Retina (tissue), 1 donor: ENCODE measurements at places on chromosomes 7 and 10.

DNA sequence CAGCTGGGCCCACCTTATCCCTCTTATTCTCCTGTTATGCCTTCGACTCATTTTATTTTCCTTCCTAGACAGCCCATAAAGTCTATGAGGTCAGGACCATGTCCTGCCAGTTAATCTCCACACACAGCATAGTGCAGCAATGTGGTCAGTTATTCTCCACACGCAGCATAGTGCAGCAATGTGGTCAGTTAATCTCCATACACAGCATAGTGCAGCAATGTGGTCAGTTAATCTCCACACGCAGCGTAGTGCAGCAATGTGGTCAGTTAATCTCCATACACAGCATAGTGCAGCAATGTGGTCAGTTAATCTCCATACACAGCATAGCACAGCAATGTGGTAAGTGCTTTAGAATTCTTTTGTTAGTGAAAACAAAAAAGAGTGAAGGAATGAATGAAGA, 77.8 kb downstream of the TEX36 start:
- no peak for DNase-seq

DNA sequence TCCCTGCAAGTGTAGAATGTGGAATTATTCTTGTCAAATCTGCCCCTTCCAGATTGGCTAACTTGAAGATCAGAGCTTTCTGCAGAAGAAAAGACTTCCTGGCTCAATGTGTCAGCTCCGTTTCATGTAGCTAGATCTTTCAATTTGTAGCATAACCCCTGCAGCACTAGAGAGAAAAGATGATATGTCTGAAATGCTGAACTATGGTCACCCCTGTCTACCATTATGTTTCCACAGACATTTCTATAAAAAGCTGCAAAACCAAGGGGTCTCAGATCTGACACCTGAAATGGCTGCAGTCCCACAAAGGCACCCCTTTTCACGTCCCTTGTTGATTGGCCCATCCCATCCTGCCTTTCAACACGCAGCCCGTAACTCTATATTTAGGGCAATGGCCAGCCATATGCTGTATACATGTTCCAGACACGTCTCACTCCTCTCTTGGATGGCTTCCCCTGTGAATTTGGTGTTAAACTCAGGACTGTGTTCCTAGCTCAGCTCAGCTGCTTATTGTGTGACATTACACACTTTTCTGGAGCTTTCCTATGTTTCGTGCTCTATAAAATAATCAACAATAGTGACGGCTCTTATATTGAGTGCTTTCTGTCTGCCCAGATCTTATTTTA, 648.6 kb upstream of the CELF2 start:
- DNase-seq = no peak

DNA sequence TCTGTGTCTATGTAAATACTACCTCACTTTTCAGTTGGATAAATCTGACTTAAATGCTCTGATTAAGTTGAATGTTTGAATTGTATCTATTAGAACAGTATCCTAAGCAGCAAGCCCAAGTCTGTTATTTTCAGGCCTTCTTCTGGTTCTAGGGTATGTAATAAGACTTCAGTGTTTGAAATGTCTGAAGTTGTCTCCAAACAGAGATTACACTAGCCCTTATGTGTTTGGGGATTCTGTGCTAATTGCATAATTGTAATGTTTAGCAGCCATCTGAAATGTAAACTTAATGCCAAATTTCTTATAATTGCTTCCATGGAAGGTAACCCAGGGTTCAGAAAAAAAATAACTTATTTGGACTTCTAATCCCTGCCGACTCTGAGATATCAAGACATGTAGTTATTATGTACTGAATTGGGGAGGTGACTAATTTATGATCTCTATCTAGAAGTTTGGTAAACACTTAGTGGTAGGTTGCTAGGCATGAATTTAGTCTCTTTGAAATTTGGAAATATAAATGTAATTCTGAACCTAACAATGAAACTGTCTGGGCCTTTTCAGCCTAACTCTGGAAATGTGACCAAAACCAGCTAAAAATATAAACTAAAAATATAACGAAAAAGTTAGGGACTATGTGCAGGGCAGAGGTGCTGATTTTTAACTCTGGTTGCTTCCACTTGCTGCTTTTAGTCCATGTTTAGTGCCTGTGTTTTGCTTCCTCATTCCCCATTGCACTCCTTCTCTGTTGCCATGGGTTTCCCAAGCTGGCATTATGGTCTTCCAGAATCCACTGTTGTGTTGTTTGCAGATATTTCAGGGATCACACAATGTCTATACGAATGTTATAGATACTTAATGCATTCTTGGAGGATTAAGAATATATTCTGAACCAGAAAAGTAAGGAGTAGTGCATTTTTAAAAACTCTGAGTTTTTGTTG, 54.8 kb downstream of the MCU start:
- DNase-seq = no peak

GRCh38 chr7:93503088-93503487, 71.4 kb downstream of the CALCR start:
- no peak for DNase-seq

GRCh38 chr7:90421651-90422050, 18.4 kb downstream of the CLDN12 start:
- no peak for DNase-seq

- DNase-seq = no peak
Measured at GRCh38 chr7:157832006-157832405, 495.2 kb downstream of the DNAJB6 start.

DNA sequence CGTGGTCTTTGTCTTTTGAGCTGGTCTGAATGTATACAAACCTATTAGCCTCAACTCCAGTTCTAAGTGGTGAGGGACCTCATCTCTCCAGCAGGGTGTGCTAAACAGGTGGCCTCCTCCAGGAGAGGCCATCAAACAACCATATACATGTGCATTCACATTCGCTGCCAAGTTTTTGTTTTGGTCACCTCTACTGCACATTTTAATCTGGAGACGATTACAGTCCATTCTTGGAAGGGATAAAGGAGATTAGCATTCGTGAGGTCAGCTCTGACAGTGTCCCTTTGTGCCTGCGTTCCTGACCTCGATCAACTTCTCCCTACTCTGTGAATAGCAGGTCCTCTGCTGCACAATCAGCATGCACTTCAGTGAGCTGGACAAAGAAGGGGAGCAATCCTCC, 60.8 kb downstream of the RHOBTB1 start:
- DNase-seq = peak; percentile 39

- DNase-seq = peak; percentile 31
Measured at GRCh38 chr10:128296253-128297007, 170.2 kb upstream of the MKI67 start.

GRCh38 chr7:136293841-136294391, 316.8 kb upstream of the MTPN start:
- DNase-seq = no peak

GRCh38 chr10:12655940-12656339, 306.6 kb downstream of the CAMK1D start:
- DNase-seq = no peak

DNA sequence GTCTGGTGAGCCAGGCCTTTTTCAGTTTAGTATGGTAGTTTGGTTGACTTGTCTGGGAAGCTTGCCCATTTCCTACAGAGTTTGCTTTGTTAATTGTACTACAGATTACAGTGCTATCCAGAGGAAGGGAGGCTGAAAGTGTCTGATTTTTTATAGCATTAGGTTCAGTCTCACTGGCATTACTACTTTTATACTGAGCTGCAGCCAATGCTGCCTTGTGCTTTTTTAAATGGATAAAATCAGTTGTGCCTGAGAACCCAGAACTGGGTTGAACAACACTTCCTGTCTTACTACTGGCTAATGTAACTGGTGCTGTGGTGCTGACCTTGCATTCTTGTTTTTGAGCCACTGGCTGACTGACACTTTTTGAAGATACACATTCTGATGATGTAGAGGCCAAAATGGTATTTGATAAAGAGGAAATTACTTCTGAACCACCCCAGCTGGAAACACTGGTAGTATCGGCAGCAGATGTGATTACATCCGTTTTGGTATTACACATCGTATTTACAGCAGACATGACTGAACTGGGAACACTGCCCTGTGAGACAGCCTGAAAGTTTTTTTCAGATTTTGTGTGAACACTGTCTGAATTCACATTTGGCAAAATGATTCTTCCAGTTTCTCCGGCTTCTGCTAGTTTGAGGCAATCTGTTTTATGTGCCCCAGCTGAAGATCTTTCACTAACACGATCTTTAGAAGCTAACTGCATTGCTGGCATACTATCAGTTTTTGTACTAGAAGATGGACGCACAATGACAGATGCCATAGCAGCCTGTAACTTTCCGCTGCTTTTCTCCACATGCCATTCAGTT, 74.1 kb downstream of the NRBF2 start:
- DNase-seq = no peak

GRCh38 chr7:70371652-70372051, 760.3 kb upstream of the GALNT17 start:
- no peak for DNase-seq

GRCh38 chr7:2750004-2750407, 62.0 kb downstream of the AMZ1 start:
- DNase-seq = no peak

DNA sequence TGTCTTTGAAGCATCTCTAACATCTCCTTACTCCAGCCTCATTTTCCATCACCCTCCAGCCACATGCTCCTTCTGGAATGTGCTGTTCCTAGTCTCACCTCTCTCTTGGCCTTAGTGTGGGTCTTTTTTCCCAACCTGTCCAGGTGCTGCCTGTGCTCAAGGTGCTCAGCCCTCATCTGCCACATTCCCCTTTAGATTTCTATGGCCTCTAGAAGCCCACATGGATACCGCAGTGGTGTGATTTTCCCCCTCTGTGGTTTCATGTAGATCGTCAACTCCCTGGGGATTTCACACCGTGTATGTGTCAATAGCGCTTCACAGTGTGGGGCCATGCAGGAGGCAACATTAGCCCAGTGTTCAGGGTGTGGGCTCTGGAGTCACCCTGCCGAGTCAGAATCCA, 32.5 kb downstream of the BMPER start:
- no peak for DNase-seq

DNA sequence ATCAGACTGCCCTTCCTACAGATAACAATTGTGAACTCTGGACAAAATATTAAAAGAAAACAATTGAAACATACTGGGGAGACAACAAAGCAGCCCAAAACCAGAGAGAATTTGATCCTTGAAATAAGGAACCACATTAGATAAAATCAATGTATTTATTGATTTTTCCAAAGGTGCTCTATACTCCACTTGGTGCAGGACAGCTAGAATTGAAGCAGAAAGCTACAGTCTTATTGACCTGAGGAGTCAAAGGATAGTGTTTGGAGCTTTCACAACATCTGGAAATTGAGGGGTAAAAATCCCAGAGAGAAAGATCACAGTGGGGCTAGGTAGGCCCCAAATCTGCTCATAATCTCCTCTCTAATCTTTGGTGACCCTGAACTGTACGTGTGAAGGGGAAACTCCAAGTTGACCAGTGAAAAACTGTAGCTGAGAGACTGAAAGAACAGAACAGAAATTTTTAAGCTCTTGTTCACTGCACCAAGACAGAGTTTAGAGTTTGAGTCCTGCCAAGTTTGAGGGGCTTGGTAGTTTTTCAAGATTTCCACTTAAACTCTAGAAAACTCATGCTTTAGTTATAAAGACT, 70.2 kb downstream of the SAMD9 start:
- no peak for DNase-seq

GRCh38 chr10:75408911-75409885, 7.6 kb upstream of the ZNF503 start:
- peak; percentile 61 for DNase-seq

DNA sequence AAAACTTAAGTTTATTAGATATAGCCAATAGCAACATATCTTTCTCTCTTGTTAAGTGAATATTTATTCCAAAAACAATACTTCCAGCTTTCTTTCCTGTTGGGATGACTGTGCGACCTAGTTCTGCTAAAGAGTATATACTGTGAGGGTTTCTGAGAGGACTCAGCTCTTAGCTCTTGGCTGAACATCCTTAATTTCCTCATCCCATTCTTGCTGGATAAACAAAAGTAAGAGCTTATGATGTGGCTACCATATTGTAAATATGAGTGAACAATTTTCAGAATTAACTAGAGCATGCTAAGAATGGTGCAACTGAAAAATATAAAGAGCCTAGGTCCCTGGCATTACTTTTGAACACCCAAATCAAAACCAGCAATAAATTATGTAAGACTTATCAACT, 279.5 kb upstream of the GNAI1 start:
- DNase-seq = no peak

DNA sequence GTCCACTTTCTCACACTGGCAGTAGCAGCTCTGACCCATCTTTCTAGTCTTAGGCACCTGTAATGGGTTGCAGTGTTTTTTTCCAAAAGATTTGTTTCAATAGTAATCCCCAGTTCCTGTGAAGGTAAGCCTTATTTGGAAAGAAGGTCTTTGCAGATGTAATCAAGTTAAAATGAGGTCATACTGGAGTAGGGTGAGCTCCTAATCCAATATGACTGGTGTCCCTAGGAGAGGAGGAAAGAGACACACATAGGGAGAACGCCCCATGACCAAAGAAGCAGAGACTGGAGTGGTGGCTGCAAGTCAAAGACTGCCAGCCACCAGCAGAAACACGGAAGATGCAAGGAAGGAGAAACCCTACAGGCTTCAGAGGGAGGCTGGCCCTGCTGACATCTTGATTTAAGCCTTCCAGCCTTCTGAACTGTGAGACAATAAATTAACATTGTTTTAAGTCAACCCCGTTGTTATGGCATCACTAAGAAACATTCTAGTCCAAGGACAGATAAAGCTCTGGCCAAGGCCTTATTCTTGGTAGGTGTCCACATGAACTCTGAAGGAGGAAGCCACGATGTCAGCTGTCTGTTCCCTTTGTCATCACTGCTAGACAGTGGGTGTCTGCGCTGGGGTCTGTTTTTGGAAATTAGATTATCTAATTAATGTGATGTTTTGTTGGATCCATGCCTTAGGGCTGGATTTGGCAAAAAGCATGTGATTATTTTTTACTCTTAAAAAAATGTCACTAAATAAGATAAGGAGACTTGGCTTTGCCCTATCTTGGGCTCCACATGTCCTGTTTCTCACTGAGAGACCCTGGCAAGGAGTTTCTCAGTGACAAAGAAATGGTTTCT, 214.9 kb downstream of the KCNMA1 start:
- no peak for DNase-seq

GRCh38 chr7:112940314-112940732, 146.3 kb downstream of the GPR85 start:
- no peak for DNase-seq

DNA sequence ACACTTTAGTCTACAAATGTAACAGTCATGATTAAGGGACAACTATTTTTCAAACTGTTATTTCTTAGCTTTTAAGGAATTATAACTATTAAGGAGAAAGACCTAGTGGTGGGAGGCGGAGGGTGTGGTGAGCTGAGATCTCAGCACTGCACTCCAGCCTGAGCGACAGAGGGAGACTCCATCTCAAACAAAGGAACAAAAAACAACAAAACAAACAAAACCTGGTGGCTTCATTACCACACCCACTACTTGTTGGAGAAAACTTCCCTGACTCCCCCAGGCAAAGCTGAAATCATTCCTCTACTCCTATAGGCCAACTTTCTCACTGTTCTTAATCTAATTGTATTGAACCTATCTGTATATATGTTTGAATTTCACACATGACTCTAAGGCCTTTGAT, 3.2 kb downstream of the POLR1F start:
- no peak for DNase-seq

DNA sequence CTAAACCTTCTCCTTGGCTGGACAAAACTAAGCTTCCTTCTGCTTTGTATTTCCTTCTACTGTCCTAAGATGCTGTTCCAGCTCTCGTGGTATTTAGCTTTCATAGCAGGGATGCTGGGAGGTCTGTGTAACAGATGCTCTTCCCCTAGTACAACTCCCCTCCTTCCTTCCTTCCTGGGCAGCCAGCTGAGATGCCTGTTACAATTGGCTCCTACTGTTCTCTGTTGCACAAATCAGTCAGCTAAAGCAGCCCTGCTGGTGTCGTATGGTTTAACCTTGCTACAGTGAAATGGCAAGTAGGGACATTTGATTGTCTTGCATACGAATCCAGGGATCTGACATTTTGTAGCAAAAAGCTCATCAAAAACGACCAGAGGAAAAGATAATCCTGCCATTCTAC, 143.8 kb downstream of the ARHGAP21 start:
- no peak for DNase-seq
